Stimulated activated CD8-positive, alpha-beta memory T cell treated with anti-CD3 and anti-CD28 coated beads, Interleukin-2, amount 100 ng/mL, for 1 hour (primary cell): ENCODE measurements at places on chromosomes 1 and 21.
A peak's percentile ranks its signal among the peaks of the same experiment; 100 is the strongest.

- DNase-seq, result no peak
Measured at GRCh38 chr1:33255347-33256220, 708 bp upstream of the ZNF362 start.

DNA sequence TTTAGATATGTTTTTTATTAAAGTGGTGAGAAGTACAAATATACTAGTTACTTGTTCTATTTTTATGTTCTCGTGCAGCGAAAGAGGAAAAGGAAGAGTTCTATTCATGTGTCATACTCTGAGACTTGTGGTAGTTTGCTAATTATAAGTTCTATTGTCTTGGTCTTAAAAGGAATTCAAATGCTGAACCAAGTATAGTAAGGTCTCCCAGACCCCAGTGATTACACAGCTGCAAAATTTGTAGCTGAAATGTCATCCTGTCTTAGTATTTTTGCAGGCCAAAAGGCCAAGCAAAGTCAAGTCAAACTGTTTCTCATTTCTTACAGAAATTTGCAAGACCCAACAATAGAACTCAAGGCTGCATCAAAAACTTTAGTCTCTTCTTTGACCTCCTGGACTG, 268.7 kb downstream of the CHRM3 start:
- no peak for DNase-seq

DNA sequence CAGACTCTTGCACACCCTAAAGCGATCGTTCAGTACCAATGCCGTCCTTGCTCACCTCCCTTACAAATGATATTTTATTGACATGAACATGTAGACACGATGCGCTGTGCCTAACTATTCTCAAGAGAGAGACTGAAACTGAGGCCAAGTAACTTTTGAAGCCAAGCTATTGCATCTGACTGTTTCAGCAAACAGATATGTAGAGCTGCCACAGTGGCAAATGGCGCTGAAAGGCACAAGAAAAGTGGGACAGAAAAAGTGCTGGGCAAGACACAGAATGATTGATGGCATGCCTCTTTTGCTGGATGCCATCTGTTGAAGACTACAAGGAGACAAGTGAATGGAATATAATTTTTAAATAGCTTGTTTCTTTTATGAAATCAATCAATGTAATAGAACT, 1157.2 kb upstream of the ADGRL4 start:
- DNase-seq, result no peak

- no peak for DNase-seq
Measured at GRCh38 chr1:91771717-91772116, 114.2 kb downstream of the TGFBR3 start.

GRCh38 chr1:211606332-211606913, 27.5 kb upstream of the SLC30A1 start:
- DNase-seq, result no peak

- peak; percentile 87 for DNase-seq
Measured at GRCh38 chr1:110209715-110210603, at the start of gene KCNC4. TSS of gene KCNC4 (plus strand) at chr1:110210314. CDS start at chr1:110211500, 1,186 bp downstream.
